SK-MEL-5 (cell line): ENCODE measurements at places on chromosomes 7 and 10. TPM values are rescaled to one million over a fixed set of nuclear protein-coding genes. Genes with fewer than 3 reads are reported as not detected.

Gene CALHM3
- not detected in 2 replicates for total RNA-seq

Gene FAM237B
- total RNA-seq, result not detected in 2 replicates

Gene PNLIPRP1
- not detected in 2 replicates for total RNA-seq

DNA sequence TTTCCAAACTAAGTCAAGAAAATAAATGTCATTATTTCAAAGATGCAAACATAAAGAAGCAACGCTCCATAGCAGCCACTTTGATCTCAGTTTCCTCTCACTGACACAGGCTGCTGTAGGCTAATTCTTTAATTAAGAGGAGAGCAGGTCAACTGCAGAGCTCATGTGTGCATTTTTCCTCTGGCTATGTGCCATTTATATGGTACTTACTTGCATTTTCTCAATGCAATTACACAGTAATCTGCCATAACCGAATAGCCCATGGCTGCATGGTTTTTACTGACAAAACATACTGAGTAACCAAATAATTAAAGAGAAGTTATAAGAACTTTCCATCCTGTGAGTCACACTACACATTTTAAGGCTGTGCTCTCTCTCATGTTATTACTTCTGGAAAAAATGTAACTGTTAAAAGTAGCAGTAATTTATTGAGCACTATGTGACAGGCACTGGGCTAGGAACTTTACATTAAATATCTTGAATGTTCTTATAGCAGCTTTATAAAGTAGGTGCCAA is 122.0 kb downstream of the ELAPOR2 start:
- DNase-seq, result no peak

DNA sequence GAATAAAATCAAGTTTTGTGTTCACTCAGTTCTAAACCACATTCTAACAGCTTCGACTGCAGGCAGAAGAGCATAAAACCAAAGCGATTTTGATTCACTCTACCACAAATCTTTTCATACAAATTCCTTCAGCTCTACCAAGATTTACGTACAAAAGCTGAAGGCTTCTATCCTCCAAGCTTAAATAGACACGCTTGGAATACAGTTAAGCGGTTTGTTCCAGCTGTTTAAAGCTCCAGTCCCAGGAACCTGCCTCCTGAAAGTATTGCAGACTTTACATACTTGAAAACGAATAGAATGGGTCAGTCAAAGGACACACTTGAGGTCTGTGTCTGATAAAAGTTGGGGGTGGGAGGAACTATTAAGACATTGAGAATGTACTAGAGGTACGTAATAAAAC is 102.9 kb downstream of the MPP7 start:
- no peak for DNase-seq

GRCh38 chr7:43585562-43585961 is 2.7 kb downstream of the STK17A start:
- DNase-seq, result peak; percentile 33

- DNase-seq, result no peak
Observed at GRCh38 chr10:48784031-48784430, 99.4 kb downstream of the WDFY4 start.

DNA sequence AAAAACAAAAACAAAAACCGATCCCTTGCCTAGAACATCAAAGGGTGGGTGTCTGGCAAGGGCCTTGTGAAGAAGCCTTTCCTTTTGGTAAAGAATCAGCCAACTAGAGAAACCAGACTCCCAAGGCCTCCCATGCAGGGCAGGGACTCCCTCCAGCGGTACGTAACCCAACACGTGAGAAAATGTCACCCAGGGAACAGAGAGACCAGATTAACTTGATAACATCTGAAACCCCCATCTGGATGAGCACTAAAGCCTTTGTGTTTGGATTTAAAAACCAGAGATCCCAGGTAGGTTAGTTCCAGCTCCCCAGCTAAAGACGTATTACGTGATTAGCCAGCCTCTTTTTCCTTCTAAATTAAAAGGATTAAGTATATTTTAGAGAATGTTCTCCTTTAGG is 3.0 kb upstream of the HABP2 start:
- DNase-seq, result no peak
